ENCODE measurements at places on chromosomes 1 and 21.

DNA sequence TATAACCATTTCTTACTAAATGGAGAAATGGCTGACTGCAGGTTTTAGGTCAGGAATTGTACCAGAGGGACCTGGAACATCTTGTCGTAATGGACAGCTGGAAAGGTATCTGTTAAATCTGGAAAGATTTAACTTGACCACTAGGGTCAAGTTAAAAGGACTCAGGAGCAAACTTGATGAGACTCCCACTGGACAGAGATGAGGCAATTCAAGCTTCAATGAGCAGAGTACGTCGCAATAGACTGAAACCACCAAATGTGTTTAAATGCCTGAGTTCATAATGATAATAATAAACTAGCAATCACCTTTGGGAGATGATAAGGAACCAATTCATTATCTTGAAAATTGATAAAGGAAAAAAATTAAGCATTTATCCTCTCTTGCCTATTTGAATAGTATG is 8.7 kb downstream of the IFNLR1 start:
- no peak for DNase-seq

DNA sequence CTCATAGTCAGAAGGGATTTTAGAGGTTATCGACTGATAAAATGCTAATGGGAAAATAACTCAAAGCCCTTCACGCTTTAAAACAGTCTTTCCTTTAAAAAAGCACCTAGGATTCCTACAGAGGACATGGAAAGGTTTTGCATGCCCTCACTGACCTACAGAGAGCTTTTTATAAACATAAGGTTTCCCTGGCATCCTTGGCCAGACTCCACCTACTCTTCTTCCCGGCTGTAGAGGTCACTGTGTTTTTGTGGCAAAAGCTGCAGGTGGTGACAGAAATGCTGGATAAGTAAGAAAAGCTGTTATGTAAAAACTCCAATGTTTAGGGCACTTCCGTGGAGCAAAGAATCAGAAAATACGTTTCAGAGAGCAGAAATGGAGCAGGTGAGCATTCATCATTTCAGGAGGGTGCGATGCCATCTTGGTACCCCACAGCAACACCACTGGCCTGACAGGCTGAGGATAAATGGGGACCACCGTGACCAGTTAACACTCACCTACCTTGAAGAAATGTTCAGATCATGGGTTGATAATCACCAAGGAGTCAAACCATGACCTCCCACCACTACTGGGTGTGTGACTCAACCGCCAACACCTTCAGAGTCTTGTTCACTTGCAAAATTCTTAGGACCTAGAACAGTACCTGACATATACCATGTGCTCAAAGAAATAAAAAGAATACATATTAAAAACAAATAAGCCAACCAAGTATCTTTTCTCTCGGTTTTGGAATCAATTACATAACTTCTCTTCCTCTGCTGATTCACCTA is 46.6 kb downstream of the SSBP3 start:
- no peak for DNase-seq

- DNase-seq, result no peak
Observed at GRCh38 chr1:37031871-37032270, 2.4 kb downstream of the GRIK3 start.

GRCh38 chr1:164561472-164561871 is 2.5 kb downstream of the PBX1 start:
- no peak for DNase-seq

DNA sequence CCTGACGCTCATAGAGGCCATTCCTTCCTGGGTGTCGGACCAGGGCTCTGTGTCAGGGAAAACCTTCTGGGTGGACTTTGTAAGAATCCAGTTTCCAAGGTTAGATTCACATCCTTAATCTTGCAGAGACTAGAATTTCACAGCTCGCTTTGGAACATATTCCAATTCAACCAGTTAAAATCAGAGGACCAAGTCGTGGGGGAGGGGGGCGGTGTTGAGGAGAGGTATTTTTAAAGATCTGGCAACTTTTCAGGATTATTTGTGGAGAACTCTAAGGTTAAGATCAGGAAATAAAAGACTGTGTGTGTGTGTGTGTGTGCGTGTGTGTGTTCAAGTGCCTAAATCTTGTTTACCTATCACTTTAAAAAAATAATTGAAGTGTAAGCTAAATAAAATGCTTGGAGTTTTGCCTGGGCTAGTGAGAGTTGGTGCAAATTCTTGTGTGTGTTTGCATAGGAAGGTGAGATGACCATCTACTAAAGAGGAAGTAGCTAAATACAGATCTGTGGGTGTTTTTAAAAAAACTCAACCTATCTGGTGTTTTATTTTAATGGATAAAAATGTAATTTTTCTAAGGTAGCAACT is 21.8 kb downstream of the TENT5C start:
- DNase-seq, result no peak

DNA sequence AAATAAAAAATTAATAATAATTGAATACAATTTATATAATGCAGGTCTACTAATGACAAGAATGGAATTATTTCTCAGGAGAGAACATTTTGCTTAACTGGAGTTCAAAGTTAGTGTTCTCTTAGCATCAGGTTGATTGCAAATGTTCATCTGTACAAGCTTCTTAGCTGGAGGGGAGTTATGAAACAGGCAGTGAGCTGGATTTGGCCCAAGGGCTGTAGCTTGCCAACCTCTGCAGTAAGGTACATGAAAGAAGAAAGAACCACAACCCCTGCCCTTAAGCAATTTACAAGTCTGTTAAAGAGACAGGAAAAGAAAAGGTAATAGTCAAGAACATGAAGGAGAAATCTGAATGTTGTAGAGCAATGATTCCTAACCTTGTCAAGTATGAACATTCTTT is 17.0 kb downstream of the LPGAT1 start:
- no peak for DNase-seq

DNA sequence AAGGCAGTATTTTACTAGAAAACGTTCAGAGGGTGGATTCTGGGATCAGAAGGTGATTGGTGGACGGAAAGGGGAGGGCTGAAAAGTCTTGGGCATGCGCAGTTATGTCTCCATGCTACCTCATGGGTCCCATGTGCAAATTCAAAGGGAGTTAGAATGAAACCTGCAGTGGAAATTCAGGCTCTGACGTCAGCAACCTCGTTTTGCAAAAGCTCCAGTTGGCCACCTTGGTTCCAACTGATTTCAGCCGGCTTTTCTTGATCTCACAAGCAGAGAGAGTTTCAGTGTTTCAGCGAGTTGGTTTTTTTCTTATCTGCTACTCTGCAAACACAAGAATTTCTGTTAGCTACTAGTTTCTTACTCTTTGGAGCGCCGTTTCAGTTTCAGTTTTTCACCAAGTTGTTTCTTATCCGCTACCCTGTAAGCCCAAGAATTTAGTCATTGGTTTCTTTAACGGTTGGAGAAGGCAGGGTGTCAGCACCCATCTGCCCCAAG is 69.8 kb upstream of the PGBD5 start:
- DNase-seq, result no peak
